ENCODE measurements at places on chromosomes 2 and 18. TPM values are rescaled to one million over a fixed set of nuclear protein-coding genes. Genes with fewer than 3 reads are reported as not detected.

FAM210A gene
- 12.8 TPM for total RNA-seq

GCKR gene
- total RNA-seq, result 0.98 TPM

SERPINB11 gene
- 8.6 TPM for total RNA-seq

LPIN1 gene
- total RNA-seq, result 67.5 TPM

KCNG3 gene
- 0.74 TPM for total RNA-seq

ALS2 gene
- total RNA-seq, result 9.3 TPM

BMP10 gene
- not detected for total RNA-seq

DNA sequence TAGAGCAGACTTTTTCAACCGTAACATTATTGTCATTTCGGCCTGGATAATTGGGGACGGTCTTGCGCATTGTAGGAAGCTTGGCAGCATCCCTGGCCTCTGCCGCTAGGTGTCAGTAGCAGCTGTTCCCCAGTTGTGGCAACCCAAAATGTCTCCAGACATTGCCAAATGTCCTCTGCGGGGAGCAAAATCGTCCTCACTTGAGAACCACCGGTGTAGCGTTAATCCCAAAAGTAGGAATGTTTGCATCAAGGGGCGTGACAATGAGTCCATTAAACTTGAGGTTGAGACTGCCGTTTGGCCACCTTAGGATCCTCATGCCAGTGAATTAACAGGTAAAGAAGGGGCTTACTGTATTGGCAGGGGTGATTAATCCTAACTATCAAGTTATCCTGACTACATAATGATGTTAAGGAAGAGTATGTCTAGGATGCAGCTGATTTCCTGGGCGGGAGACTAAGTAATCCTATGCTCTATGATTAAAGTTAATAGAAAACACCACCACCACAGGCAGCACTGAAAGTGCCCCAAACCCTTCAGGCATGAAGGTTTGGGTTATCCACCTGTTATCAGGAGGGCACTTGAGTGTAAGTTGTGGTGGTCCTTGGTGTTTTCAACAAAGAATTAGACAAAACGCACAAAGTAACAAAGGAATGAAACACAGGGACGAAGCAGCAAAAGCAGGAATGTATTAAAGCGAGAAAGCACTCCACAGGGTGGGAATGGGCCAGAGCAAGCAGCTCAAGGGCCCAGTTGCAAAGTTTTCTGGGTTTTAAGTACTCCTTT lies 4.9 kb upstream of the ZC3H8 start:
- DNase-seq, result no peak

- DNase-seq, result no peak
Measured at GRCh38 chr2:235831755-235832154, 336.4 kb downstream of the GBX2 start.

DNA sequence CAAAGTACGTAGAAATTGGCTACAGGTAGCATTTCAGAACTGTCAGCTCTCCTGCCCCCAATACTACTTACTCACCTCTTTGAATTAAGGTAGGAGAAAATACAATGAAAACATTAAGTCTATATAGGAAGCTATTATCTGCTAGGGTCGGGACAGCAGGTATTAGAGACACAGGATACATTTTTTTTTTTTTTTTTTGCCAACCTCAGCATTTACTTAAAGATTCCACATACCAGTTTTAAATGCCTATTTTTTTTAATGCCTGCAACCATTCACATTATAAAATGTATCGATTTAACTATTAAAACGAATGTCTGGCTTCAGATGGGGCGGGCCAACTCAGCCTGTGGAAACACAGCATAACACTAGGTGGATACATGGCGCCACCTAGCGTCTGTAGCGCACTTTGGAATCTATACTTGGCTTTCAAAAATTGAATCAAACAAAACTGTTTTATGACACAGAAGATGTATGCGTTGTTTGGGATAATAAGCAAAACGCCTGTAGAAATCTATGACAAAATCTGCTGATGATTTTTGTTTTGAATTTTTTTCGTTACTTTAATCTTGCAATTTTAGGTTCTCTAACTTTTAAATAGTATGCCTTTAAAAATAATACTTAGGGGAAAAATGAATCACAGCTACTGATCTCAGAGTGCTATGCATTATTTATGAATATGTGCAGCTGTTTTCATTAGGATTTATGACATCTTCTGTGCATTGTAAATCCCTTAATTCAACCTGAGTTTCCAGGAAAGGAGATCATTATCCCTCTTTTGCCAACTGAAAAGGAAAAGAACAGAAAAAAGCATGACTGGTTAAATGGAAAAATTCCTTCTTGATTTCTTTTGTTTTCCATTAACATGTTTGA lies 261.0 kb downstream of the NYAP2 start:
- DNase-seq, result no peak

DNA sequence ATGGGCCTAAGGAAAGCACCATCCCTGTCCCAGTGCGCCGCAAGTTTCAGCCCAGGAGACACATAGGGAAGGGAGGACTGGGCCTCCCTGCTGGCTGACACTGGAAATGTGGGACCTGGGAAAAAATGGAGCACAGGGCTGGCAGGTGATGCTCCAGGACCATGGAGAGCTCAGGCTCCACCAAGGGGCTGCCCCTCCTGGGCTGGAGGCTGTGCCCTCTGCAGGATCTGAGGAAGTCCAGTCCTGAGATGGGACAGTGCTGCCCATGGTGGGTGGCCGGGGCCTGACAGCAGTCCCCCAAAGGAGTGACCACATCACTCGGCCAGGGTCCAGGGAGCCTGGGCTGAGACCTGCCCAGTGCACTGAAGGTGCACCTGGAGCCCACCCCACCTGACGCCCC lies 108.6 kb upstream of the TEKT4 start:
- DNase-seq, result no peak

DNA sequence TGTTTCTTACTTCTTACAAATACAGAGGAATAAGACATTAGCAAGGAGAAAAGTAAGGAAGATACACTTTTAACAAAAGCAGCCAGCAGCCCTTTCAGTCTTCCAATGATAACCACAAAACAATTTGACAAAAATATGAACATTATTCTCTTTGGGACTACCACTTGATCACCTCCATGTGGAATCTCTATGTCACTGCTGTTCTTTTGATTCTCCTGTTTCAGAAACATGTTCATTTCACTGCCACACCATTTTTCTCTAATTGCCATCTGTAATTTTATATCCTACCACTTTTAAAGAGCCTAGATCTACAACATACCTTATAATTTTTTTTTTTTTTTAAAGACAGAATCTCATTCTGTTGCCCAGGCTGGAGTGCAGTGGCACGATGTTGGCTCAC lies 10.9 kb downstream of the INO80D start:
- DNase-seq, result no peak

DNA sequence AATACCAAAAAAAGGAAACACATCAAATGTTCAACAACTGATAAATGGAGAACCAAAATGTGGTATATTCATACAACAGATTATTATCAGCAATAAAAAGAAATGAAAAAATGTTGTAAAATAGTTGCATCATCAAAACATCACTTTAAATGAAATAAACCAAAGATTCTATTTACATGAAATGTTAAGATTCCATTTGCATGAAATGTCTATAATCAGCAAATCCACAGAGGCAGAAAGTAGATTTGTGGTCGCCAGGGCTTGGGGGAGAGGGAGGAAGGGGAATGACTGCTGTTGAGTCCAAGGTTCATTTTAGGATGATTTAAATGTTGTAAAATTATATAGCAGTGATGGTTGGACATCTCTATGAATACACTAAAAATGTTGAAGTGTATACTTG lies 181.9 kb downstream of the RTP5 start:
- DNase-seq, result no peak

DNA sequence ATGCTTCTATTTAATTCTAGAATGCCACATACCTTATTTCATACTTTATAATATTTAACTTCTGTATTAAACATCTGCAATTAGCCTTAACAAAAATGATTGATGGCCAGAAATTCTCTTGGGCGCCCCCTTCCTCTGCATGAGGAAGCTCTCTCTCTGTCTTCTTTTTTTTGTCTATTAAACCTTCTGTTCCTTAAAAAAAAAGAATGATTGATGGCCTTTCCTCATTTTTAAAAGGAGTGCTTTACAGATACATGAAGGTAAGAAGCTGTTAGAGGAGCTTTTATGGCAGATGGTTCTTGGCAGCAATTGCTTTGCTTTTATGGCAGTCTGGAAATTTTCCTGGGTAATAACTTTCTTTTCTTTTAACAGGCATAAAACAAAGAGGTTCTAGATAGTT lies 526.9 kb downstream of the SLC4A3 start:
- no peak for DNase-seq

DNA sequence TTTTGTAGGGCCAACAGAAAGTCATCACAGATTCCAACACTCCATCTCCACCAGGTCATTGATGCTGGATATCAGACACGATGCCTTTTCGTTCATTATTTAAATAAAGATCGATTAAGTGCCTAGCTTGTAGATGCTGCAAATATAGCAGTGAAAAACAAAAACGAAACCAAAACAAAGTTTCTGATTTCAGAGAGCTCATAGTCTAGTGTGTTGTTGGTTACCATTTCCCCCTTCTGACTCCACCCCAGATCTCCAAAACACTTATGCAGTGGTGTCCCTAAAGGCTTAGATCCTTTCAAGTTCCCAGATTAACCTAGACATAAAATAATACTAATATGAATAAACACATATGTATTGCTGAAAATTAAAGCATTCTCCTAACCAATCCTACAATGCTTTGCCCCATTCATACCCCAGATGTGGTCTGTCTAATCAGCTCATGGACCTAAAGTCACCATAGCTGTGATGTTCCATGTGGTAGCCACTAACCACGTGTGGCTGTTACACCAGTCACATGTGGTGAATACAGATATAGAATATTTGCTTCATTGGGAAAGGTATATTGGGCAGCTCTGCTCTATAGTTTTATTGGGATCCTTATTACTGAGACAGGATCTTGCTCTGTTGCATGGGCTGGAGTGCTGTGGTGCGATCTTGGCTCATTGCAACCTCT lies 787.2 kb downstream of the TDRD15 start:
- no peak for DNase-seq

- no peak for DNase-seq
Measured at GRCh38 chr2:29259221-29259620, 144.0 kb downstream of the CLIP4 start.

DNA sequence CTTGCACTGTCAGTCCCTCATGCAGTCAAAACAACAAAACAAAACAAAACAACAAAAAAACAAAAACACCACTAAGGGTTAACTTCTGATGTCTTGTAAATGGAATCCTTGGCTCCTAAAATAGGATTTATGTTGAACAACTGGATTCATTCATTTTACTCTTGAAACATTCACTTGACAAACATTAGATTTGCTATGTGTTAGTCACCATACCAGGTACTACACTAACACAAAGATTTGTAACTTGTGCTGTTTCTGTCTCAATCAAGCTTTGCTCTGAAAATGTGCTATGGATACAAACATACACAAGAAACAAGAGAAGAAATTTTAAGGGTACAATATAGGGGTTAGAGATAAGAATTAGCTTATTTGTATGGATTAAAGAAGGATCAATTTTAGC lies 812.8 kb downstream of the LRP1B start:
- no peak for DNase-seq

- DNase-seq, result no peak
Measured at GRCh38 chr18:154151-154550, 4.2 kb upstream of the USP14 start.

DNA sequence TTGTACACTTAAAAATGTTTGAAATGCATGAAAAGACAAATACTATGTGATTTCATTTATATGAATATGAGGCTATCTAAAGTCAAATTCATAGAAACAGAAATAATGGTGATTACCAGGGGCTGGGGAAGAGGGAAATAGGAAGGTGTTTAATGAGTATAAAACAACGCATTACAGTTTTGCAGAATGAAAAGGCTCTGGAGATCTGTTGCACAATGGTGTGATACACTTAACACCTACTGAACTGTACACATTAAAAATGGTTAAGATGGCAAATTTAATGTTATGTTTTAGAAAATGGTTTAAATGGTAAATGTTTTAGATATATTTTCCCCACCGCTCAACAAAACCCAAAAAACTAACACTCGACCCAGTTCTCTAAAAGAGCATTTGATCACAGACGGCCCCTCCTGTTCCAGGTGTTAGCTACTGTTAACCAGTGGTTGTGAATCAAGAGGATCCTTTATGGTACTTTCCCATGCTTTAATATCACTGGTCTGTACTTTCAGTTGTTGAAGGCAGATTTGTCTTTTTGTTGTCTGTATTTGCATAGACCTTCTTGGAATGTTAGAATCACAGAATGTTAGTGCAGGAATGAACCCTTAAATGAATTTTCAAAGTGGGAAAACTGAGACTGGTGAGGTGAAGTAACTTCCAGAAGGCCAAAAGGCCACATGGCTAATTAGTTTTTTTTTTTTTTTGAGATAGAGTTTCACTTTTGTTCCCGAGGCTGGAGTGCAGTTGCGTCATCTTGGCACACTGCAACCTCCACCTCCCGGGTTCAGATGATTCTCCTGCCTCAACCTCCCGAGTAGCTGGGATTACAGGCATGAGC lies 10.2 kb downstream of the RAB10 start:
- no peak for DNase-seq

- no peak for DNase-seq
Measured at GRCh38 chr2:15931319-15931890, 8.9 kb upstream of the MYCN start.

DNA sequence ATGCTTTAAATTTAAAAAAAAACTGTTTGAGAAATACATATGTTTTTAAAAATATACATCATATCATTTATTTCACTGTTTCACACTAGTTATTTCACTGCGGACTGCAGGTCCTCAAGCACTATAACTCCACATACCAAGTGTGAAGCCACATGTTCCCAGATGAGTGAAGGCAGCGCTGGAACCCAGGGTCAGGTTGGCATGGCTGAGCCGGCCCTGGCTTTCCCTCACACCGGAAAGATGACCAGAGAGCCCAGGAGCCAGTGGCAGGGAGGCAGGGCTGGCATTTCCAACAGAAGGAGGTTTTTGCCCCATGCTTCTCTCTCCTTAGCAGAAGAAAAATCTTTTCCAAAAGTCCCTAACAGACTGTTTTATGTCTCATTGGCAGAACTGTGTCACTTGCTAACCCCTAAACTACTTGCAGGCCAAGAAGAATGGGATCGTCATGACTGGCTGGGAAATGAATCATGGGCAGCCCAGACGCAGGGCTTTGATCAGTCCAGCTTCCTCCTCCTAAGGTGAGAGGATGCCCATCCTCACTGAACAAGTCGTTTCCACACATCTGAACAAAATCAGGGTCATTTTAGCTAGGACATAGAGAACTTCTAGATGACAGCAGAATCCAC lies 287.6 kb upstream of the HNRNPA3 start:
- no peak for DNase-seq

DNA sequence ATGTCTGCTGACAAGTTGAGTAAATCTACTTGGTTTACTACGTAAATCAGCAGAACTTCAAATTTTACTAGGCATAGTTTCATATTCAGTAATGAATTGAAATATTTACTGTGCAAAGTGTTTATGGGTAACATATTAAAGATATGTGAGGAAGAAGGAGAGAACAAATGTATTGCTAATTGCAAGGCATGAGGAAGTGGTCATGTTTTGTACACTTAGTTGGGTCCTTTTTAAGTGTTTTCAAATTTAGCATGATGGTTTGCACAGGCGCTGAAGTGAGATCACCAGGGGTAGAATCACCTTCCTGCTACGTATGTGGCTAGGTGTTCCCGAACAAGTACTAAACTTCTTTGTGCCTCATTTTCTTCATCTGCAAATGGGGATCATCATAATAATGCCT lies 1534.4 kb downstream of the LRP1B start:
- DNase-seq, result no peak

- DNase-seq, result no peak
Measured at GRCh38 chr2:196935432-196935831, 8.9 kb upstream of the PGAP1 start.

All from vagina (tissue), 2 donors.